Activated CD8-positive, alpha-beta memory T cell treated with anti-CD3 and anti-CD28 coated beads for 36 hours (primary cell): ENCODE measurements at places on chromosomes 4 and X. TPM values are rescaled to one million over a fixed set of nuclear protein-coding genes. Genes with fewer than 3 reads are reported as not detected.

The CITED1 gene
- total RNA-seq: 0.46 TPM

The AFM gene
- total RNA-seq: not detected

The GAGE12D gene
- not detected for total RNA-seq

The TBX22 gene
- total RNA-seq: not detected

The BEND2 gene
- total RNA-seq: not detected

The GIMD1 gene
- not detected for total RNA-seq
